ENCODE measurements at places on chromosomes 2 and 18.

GRCh38 chr2:20352230-20352578 lies 1.6 kb upstream of the PUM2 start:
- DNase-seq, result no peak

- DNase-seq, result no peak
These were observed 13.6 kb upstream of the RTN4 start for GRCh38 chr2:55063713-55064323.

GRCh38 chr2:230734247-230735175 lies 21.9 kb downstream of the CAB39 start:
- no peak for DNase-seq

DNA sequence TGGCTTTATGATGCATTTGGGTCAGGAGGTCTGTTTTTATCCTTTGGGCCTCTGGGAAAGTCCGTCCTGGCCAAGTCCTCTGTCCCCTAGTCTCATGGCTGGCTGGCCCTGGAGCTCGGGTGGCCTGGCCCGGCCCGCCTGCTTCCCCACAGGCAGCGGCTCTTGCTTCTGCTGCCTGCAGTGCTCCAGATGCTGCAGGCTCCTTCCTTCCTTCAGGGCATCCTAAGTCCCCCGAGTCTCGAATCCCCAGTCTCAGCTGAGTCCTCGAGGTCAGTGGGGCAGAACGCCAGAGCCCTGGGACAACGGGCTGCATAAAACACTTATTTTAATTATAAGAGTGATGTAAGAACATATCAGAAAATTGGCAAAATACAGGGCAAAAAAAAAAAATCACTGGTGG lies 71.2 kb downstream of the HPCAL1 start:
- DNase-seq, result no peak

DNA sequence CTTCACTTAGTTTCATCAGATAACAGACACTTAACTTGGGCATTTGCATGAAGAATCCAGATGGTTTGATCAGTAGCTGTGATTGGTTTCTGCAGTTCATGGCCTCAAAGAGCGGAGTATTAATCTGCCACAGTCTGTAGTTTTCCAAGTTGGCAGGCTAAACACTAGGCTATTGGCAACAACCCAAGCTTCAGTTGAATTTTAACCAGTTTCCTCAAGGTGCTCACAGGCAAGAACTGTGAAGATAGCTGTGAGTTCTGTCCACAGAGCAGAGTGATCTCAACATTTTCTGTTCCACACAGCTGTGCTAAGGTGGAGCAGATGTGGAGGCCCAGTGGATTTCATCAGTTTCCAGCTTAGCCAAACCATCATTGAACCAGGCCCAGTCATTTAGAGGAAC lies 469.5 kb upstream of the LINC00305 start:
- DNase-seq, result no peak

GRCh38 chr18:13483316-13484270 lies 242.8 kb downstream of the FAM210A start:
- DNase-seq, result no peak

- DNase-seq, result peak; percentile 72
These were observed 39.7 kb upstream of the SEMA4C start for GRCh38 chr2:96909611-96910021.

GRCh38 chr2:29443151-29443550 lies 327.9 kb downstream of the CLIP4 start:
- DNase-seq, result no peak

DNA sequence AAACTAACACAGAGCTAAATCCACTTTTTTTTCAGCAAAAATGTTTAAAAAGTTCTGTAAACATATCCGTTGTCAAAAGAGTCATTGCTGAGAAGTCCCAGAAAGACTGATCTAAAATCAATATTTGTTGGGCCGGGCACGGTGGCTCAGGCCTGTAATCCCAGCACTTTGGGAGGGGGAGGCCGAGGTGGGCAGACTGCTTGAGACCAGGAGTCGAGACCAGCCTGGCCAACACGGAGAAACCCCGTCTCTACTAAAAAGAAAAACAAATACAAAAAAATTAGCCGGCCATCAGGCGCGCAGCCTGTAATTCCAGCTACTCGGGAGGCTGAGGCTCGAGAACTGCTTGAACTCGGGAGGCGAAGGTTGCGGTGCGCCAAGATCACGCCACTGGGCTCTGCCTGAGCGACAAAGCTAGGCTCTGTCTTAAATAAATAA lies 1.4 kb downstream of the OLA1 start:
- no peak for DNase-seq

DNA sequence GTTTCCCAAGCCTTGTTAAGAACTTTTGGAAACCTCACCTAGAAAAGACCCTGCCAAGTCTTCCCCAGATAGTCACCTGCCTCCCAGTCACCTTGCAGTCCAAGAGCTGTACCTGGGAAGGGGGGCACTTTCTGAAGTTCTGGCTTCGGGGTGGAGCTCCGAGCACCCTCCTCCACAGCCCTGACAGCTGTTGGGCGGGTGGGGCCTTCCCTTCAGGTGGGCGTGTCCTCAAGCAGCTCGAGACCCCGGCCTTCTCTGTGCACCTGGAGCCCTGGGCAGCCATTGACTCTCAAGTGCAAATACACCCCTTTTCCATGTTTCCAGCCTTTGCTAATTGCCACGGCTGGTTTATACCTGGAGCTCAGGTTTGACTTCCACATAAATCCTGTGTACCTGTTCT lies 37.0 kb upstream of the IGFBP5 start:
- no peak for DNase-seq

GRCh38 chr2:118089139-118089800 lies 999 bp downstream of the INSIG2 start:
- no peak for DNase-seq

DNA sequence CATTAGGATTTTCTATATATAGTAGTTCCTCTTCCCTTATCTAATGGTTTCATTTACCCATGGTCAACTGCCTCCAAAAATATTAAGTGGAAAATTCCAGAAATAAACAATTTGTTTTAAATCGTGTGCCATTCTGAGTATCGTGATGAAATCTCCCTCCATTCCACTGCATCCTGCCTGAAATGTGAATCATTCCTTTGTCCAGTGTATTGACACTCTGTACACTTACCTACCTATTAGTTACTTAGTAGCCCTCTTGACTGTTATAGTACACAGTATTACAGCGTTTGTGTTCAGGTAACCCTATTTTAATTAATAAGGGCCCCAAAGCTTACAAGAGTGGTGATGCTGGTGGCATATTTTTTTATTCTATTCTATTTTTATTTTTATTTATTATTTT lies 26.2 kb downstream of the TAF4B start:
- no peak for DNase-seq

- DNase-seq, result peak; percentile 91
These were observed at the start of gene PKDCC for GRCh38 chr2:42047488-42048298. PKDCC (plus strand) TSS chr2:42048021; CDS start chr2:42048200, 179 bp downstream.

- no peak for DNase-seq
These were observed 1308.2 kb upstream of the NRXN1 start for GRCh38 chr2:52340171-52340570.

DNA sequence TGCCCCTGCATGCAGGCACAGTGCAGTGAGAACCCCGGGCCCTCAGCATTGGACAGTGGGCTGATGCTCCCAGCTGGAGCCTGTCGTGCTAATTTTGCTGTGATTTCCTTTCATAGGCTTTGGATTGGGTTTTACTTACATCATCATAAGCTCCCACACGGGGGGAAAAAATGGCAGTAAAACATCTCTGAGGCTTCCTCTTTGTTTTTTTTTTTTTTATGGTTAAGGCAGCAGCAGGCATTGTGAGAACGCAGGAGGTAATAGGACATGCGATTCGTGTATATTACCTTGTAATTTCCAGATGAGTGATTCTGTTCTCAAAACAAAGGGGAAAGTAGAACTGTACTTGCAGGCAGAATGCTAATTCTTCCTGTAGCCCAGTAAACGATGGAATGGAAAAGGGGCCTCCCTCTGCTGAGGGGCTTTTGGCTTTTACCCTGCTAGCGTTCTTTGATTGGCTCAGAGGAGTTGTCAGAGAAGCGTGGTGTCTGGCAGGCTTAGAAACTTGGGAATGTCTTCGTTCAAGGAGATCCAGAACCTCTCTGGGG lies 89.7 kb downstream of the NPAS2 start:
- DNase-seq, result no peak

DNA sequence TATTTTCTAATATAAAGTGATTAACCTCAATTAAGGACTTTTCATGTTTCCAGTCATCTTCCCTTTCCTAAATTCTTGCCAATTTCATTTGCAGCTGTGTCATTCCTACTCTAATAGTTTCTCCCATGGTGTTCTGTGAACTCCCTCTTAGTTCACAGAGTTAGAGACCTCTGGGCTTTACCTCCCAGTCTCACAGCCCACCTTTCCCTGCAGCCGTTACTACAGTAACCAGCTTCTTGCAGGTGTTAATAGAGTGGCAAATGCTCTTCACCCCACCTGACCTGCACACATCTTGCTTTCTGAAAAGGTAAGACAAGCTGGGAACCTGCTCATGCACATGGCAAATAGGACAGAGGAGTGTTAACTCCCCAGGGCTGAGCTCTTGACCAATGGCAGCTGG lies 250.1 kb downstream of the FBXO15 start:
- no peak for DNase-seq

GRCh38 chr2:36245651-36246050 lies 109.9 kb upstream of the CRIM1 start:
- no peak for DNase-seq

GRCh38 chr2:157980020-157980419 lies 103.9 kb upstream of the ACVR1 start:
- DNase-seq, result no peak

- peak; percentile 70 for DNase-seq
These were observed 131.4 kb upstream of the SLC1A4 start for GRCh38 chr2:64857581-64858471.

- DNase-seq, result no peak
These were observed 167.3 kb downstream of the MREG start for GRCh38 chr2:215845839-215846586.

- no peak for DNase-seq
These were observed 158.3 kb downstream of the CERS6 start for GRCh38 chr2:168614172-168615018.

- DNase-seq, result no peak
These were observed 24.1 kb upstream of the KANSL1L start for GRCh38 chr2:210195101-210195852.

GRCh38 chr2:20067992-20068584 lies 16.7 kb upstream of the LAPTM4A start:
- DNase-seq, result no peak

GRCh38 chr2:6650311-6650710 lies 215.4 kb downstream of the CMPK2 start:
- no peak for DNase-seq

DNA sequence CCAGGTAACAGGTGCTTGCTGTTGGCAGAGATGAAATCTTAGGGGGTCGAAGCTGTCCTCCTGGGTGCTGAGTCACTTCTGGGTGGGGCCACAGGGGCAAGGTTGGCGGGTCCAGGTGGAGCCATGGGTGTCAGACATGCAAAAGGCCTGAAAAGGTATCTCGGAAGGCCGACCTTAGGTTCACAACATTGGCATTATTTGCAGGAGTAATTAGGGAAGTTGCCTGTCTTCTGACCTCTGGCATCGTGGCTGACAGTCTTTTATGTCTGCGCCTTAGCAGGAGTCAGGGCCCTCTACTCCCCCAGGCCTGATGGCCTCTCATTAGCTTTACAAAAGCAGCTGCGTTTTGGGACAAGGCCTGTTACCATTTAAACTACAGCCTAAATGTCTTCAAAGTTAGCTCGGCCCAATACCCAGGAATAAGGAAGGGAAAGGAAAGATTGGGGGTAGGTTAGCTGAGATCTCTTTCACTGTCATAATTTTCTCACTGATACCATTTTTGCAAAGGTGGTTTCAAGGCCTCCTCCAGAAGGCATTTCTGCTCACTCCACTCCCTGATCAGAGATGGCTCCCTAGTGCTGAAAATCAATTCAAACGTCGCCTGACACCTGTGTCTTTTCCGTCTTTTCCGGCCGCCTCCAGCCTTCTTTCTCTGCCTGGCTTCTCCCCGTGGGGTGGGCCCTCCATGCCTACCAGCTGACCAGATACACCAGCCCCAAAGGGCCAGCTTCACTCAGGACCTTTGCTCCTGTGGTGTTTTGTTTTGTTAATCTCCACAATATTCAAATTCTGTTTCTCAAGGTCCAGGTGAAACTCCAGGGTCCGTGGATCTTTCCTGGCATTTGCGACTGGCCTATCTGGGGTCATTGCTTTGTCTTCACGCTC lies 90.8 kb downstream of the RHOB start:
- DNase-seq, result no peak

GRCh38 chr18:54679318-54680149 lies 88.5 kb downstream of the DYNAP start:
- DNase-seq, result no peak

DNA sequence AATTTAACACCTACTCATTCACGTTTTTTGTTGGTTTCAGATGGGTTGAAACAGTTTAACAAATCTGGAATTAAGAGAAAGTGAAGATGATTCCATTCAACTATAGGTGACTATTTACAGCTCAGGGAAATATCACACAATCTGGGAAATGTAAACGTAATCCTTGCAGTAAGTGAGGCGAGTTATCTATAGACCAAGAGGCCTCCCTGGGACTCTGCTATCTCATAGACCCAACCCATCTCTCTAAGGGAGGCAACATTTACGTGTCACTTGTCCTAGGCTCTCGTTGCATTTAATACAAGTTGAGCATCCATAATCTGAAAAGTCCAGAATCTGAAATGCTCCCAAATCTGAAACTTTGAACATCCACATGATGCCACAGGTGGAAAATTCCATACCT lies 2.0 kb upstream of the MOB4 start:
- DNase-seq, result no peak

DNA sequence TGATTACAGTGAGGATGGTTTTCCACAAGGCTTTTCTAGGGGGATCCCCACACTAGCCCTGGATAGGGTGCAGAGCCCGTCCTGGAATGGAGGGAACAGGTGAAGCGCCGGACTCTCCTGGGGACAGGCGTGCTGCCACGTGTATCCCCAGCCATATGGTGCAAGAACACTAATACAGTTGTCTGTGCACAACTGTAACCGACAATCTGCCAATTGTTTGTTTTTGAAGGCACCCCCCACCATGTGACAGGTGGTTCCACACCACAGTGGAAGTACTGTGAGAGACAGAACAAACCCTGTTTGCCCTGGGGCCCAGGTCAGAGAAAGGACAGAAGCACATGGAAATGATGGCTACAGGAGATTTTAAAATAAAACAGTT lies 52.9 kb downstream of the MYCN start:
- no peak for DNase-seq

DNA sequence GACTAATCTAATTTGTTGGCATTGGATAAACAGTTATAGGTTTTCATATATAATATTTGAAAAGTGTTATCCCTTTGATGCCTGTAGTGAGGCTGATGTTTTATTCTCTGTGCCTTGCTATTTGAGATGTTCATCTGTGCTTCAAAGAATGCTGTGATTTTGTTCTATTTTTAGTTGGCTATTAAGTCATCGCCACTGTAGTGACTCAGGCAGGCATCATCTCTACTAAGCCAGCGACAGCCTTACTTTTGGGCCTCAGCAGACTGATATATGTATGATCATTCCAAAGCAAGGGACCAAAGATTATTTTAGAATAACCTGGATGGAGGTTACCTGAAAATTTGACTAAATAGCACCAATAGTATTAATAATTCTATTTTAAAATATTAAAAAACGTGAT lies 1674.5 kb upstream of the NXPH2 start:
- no peak for DNase-seq

GRCh38 chr2:100610381-100610831 lies 47.6 kb downstream of the PDCL3 start:
- DNase-seq, result peak; percentile 78
